ENCODE measurements at places on chromosomes 16 and 17.

- DNase-seq = no peak
These were observed 1.8 kb downstream of the USP7 start for GRCh38 chr16:8961811-8962390.

DNA sequence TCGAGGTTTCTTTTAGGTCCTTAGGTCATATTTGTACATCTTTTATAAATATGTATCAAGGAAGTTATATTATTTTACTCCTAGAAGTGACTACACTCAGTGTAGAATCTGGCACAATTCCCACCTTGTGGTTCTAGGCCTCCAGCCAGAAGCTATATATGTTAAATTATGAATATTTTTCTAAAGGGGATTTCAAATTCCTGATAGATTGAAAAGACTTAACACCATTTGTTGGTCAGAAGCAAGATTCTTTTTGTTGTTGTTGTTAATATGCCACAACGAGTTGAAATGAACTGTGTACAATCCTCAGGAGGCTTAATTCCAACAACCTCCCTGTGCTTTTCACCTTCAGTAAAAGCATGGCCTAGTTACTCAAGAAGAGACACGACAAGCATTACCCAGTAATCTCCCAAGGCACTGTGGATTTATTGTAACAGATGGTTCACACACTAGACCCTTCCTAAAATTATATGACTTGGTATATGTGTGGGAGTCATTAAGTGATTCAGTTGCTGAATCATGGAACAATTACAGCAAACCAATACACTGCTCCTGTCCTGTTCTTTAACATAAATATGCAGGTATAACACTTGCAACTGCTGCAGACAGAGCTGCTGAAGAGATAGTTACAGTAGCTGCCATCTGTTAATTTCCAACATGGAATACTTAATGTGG lies 964.4 kb upstream of the GOT2 start:
- no peak for DNase-seq

DNA sequence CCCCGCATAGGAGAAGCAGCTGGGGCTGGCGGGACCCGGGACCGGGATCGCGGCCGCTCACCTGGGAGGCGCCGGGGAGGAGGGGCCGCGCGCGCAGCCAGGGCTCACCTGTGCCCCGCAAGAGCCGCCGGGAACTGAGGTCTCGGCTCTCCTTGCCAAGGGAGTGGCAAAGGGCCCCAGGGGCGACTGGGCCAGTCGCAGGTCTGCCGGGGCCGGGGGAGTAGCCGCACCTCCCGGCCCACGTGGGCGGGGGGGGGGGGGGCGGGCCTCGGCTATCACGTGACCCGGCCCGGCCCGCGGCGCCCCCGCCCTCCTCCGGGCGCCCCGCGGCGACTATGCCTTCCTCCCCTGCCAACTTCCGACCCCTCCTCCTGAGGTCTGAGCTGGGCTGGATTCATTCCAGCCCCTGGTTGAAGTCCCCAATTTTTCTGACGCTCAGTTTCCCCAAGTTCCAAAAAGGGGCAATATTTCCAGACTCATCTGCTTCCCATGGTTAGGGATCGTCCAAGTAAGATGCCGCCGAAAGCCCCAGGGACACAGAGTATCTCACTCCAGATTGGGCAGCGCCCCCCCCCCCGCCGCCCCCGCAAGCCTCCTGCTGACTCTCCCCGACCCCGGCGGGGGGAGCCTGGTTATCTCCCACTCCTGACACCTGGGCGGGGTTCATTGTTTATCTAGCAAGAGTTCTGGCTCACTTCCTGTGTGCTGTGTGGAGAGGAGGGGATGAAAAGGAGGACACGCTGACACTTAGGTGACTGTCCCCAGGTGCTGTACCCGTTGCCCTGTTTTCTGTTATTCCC lies at the start of gene TMC6:
Gene TMC6 (minus strand): TSS at position 205 of the 800 bp plus-strand sequence. CDS start 1,923 bp downstream, outside the sequence.
- no peak for DNase-seq

DNA sequence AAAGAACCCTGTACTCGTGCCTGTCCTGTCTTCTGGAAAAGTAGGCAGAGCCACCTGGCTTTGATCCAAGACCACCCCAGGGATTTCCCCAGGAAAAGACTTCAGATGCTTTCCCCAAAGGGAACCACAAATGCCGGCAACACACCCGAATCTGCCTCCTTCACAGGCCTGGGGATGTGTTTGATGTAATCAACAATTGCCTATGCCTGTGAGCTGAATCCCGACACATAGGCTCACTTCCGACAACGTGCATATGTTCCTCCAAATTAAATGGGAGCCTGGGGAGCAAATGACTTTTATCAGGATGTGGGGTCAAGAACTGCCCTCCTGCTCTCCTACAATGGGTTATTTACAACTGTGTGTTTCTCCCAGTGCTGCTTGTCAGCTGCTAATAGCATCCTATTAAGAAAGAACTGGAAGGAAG lies 535.2 kb upstream of the CDH11 start:
- no peak for DNase-seq

DNA sequence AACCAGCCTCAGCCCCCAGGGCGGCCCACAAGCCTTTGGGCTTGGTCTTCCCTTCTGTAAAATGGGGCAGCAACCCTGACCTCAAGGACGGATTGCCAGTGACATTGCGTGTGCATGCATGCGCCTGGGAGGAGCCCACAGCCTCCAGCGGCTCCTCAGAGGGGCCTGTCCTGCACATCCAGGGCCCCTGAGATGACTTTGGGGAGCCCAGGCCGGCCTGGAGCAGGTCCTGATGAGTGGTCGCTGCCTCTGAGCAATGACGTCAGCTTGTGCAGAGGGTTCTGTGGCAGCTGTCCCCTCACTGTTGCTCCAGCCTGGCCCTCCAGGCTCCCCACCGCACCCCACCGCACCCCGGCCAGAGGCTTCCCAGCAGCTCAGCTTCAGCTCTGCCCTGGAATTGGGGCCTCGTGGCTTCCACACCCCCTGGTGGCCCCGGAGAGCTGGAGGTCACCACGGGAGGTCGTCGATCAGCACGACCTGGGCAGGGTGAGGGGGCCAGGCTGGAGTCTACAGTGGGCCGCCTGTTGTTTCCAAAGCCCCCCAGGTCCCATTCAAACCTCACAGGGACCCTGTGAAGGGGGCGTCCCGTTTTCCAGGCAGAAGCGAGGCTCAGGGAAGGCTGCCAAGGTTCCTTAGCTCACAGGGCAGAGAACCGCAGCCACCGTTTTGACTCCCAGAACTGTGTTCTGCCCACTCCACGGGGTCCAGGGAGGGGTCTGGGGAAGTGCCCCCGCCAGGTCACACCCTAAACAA lies 341.8 kb downstream of the SEC14L1 start:
- DNase-seq = no peak

- DNase-seq = no peak
These were observed 967 bp upstream of the CDH15 start for GRCh38 chr16:89170346-89171215.

- DNase-seq = no peak
These were observed 154.5 kb downstream of the LAT start for GRCh38 chr16:29139261-29139802.

GRCh38 chr17:66782851-66783250 lies 52.1 kb upstream of the CACNG5 start:
- no peak for DNase-seq

DNA sequence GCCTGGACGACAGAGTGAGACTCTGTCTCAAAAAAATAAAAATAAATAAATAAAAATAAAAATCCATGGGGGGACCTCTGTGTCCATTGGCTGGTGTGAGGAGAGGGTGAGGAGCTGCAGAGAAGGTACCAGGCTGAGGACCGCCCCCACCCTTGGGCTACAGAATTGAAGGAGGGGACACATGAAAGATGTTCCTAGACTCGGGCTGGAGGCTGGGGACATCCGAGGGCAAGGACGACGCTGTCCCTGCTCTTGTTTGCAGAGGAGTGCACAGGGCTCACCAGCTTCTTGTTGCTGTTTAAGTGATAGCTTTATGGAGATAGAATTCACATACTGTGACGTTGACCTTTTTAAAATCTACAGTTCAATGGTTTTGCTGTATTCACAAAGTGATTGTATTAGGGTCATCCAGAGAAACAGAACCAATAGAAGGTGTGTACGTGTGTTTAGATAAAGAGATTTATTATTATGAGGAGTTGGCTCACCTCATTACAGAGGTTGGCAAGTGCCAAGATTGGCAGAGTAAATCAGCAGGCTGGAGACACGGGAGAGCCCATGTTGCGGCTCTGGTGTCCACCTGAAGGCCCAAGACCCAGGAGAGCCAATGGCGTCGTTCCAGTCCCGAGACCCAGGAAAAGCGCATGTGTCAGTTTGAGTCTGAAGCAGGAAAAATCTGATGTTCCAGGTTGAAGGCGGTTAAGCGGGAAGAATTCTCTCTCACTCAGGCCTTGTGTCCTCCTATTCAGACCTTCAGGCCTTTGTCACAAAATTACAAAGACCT lies 320.7 kb downstream of the SEC14L1 start:
- DNase-seq = no peak

DNA sequence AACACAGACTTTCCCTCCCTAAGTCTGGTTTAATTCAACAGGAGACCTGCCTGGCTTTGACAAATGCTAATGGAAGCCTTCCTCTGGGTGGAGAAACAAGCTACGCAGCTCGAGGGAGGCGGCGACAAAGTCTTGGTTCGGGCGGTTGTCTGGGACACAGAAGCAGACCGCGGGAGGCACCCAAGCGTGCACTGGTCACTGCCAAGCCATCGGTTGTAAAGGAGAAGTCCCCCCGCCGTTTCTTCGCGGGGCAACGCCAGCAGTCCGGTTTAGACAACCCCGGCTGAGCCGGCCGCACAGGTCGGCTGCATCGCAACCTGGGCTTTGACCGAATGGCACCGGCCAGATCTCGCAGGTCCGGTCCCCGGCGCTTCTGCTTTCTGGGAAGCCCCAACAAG lies 586 bp downstream of the GLYR1 start:
- no peak for DNase-seq

DNA sequence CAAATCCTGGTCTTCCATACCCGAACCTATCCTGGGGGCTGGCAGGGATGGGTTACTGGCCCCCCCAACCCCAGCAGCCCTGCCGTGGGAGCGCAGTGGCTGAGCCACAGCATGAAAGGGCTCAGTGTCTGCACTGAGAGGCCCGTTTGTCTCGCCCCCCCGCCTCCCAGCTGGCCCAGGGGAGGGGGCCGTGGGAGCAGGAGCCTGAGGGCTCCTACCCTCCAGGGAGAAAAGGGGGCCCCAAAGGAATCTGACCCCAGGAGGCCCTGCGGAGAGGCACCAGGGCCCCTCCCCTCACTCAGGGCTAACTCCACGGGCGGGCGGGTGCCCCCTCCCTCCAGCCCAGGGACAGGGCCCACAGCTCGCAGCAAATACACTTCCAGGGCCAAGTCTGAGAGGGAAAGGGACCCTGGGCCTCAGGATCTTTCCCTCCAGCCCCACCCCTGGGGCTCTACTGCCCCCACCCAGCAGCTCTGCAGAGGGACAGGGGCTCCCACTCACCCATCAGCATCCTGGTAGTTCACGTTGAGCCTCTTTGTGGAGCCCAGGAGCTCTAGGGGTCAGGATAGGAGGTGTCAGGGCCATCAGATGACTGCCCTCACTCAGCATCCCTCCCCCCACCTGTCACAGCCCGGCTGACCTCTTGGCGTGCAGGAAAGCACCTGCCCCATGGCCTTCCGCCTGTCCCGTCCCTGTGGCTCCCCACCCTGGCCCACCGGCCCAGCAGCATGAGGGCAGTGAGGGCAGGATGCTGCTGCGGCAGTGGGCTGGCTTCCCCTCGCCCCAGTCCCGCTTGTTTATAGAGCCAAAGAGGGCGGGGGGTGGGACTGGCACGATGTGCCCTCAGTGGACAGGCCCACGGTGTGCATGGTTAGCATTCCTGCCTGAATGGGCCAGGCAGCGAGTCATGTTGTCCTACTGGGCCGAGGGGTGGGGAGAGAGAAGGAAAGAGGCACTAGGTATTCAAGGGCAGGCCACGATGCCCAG lies 7.3 kb downstream of the CASKIN2 start:
- DNase-seq = no peak

- DNase-seq = no peak
These were observed 34.2 kb downstream of the RMI2 start for GRCh38 chr16:11379420-11379819.

Measured in cerebellar nuclear complex (tissue), 1 donor.